ENCODE measurements at places on chromosomes 4 and X.
A peak's percentile ranks its signal among the peaks of the same experiment; 100 is the strongest.

- DNase-seq = no peak
Observed at GRCh38 chr4:76881375-76881774, 16.6 kb downstream of the SOWAHB start.

DNA sequence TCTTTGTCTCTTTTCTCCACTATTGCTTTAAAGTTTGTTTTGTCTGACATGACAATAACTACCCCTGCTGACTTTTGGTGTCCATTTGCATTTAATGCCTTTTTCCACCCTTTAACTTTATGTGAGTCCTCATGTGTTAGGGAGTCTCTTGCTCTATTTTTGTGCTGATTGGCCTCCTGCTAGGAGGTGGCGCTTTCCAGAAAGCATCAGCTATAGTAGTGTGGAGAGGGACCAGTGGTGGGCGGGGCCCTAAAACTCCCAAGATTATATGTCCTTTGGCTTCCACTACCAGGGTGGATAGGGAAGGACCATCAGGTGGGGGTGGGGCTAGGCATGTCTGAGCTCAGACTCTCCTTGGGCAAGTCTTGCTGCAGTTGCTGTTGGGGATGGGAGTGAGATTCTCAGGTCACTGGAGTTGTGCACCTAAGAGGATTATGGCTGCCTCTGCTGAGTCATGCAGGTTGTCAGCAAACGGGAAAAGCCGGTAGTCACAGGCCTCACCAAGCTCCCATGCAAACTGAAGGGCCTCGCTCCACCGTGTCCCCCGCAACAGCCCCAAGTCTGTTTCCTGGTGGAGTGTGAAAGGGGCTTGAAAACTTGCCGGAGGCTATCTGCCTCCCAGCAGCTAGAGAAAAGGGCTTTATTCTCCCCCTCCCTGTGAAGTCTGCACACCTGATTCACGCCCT lies 156.3 kb downstream of the CPEB2 start:
- no peak for DNase-seq

GRCh38 chrX:152450076-152450475 lies 1.0 kb downstream of the GABRA3 start:
- DNase-seq = no peak

DNA sequence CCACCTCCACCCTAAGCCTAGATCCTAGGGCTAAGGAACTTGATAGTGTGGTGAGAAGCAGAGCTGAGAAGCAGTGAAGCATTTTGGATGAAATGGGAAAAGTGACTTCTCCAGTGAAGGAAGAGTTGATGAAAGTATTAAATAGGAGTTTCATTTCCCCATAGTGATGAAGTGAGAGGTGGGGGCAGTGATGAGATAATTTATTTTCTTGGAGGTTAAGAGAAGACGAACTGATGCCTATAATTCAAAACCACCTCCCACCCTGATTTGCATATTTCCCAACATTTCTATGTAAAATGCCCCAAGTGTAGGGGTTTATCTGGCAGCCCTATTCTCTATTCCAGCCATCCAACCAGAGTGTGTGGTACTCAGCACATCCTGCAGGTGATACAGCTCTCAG lies 6.3 kb downstream of the LONRF3 start:
- DNase-seq = no peak

- no peak for DNase-seq
Observed at GRCh38 chr4:51958199-51958968, 61.8 kb downstream of the LRRC66 start.

GRCh38 chr4:156948738-156949137 lies 22.9 kb downstream of the PDGFC start:
- no peak for DNase-seq

GRCh38 chr4:120819805-120820437 lies 102.6 kb downstream of the PRDM5 start:
- no peak for DNase-seq

GRCh38 chr4:53196882-53197771 lies 168.7 kb downstream of the SCFD2 start:
- peak; percentile 85 for DNase-seq

GRCh38 chr4:14668296-14668695 lies 334.0 kb upstream of the CPEB2 start:
- DNase-seq = no peak

DNA sequence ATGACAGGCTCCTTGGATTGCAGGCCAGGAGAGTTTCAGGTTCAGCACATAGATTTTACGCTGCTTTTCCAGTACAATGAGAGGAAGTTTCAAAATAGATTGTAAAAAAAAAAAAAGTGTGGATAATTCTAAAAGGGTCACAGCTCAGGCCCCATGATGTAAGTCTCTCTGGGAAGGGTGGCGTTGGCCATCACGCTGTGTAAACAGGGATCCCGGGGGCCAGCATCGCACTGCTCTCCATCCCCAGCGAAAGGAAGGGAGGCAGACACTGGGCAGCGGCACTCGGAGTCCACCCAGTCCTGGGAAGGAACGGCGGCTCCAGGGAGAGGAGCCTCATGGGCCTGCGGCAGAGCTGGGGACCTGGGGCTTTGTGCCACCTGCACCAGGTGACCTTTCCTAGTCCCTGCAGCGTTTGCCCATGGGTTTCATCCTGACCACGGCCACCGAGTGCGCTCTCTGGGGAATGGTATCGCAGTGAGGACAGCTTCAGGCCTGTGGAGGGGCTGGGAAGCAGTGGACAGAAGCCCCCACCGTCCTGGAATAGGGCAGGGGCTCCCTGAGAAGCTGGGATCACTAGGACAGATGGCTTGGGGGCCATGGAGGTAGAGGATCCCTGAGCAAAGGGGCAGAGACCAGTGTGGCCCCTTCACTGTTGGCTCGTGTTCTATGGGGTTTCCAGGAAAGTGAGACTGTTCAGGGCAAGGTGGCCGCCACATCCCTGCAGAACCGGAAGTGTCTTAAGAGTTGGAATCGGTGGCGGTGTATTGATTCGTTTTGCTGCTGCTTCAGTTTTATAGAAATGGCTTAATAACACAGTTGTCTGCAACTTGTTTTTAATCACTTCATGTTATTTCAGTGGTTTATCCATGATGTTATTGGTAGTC lies 38.9 kb downstream of the RGS12 start:
- DNase-seq = no peak

DNA sequence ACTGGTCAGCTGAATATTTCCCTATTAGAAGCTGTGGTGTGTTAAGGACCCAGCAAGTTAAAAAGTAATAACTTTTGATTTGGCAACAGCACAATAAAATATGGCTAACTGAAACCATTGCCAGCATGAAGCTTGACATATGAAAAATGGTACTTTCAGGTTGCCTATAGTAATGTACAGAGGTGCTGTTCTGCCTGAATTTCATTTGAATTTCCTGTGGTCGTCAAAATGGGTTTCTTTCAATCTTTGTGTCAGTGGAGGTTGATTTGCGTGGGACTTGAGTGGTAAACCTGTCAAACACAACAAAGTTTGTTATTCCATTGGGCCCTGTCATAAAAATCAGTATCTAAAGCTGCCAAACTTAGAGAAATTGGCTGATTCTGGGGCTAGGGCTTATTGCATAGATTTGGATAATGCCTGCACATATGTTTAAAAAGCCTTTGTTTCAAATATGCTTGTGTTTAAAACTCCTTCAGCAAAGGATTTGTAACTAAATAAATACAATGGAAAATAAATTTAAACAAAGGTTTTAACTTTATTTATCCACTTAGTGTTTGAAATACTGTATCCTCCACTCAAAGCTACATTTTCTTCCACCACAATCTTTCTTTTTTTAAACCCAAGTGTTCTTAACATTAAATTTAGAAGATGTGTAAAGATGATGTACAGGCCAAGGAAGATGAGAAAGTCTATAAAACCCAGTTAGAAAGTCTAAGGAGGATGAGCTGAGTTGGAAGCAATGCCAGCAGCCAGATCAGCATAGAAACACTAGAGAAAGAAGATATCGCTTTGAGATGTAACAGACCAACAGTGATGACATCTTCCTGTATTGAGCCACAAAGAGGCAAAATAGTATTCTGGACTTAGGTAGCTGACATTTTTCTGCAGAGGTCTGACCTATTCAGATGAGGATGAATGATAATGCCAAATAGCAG lies 134.8 kb upstream of the GIMD1 start:
- DNase-seq = no peak

GRCh38 chr4:112704991-112705845 lies 68.3 kb downstream of the LARP7 start:
- peak; percentile 10 for DNase-seq

GRCh38 chrX:72203421-72203820 lies 21.9 kb downstream of the PIN4 start:
- no peak for DNase-seq

DNA sequence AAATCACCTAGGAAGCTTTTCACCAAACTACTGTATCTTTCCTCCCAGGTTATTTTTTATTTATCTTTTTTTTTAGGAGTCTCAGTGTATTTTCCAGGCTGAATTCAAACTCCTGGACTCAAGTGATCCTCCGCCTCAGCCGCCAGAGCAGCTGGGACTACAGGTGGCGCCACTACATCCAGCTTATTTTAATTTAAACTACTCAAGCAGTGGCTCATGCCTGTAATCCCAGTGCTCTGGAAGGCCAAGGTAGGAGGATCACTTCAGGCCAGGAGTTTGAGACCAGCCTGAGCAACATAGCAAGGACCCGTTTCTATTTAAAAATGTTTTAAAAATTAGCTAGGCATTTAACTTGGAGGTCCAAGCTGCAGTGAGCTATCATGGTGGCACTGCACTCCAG lies 37.8 kb downstream of the LEF1 start:
- DNase-seq = peak; percentile 13

GRCh38 chrX:96455078-96455477 lies 229.6 kb upstream of the DIAPH2 start:
- DNase-seq = no peak

DNA sequence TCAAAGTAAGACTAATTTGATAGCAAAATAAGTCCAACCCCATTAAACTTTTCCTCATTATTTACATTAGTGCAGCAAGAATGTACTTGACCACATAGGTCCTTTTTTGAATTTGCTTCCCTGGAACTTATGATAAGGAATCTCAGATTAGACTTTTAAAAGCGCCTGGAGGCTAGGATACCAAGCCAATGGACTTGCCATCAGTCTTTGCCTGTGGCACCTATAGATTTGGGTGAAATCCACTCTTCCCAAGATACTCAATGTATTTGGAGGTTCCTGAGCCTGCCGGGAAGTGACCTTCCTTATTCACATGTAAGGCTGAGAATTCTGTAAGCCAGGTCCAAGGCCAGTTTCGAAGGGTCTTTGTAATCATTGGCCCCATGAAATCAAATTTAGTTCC lies 553.6 kb downstream of the ADGRL3 start:
- no peak for DNase-seq

GRCh38 chrX:39759526-39760224 lies 338.1 kb downstream of the BCOR start:
- no peak for DNase-seq

DNA sequence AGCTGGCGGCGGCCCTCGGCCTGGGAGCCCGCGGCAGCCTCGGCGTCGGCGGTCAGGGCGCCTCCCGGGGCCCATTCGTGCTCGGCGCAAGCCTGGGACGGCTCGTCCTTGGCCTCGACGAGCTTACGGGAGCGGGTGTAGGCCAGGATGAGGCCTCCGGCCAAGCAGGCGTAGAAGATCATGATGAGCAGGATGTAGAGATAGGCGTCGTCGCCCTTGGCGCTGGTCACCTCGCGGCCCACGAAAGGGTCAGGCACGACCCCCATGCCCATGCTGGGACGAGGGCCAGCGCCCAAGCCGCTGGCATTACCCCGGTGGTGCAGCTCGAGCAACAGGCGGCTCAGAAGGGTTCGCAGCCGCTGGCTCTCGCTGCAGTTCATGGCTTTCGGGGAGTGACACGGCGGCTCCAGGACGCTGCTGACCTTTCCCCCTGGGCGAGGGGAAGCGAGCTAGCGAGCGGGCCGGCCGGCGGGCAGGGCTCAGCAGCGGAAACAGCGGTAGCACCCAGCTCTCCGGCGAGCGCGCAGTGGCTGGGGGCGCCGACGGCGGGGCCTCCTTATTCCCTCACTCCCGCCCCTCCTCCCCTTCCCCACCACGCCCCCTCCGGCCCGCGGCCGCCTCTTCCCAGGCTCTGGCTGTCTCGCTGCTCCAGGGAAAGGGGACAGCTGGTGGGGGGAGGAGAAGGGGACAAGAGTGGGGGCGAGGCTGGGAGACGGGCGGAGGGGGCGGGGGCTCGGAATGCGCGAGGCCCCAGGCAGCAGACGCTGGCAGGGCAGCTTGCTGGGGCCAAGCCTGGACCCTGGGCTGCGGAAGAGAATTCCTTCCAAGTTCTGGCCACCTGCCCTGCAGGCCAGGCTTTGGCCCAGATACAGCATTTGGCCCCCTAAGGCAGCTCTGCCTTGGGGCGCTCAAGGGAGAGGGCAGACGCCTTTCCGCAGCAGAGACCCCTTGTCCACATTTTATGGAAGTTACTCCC lies at the start of gene KCNE5:
Gene KCNE5 (minus strand): TSS at position 532 of the 976 bp plus-strand sequence. CDS start 152 bp downstream, at position 380.
- no peak for DNase-seq

DNA sequence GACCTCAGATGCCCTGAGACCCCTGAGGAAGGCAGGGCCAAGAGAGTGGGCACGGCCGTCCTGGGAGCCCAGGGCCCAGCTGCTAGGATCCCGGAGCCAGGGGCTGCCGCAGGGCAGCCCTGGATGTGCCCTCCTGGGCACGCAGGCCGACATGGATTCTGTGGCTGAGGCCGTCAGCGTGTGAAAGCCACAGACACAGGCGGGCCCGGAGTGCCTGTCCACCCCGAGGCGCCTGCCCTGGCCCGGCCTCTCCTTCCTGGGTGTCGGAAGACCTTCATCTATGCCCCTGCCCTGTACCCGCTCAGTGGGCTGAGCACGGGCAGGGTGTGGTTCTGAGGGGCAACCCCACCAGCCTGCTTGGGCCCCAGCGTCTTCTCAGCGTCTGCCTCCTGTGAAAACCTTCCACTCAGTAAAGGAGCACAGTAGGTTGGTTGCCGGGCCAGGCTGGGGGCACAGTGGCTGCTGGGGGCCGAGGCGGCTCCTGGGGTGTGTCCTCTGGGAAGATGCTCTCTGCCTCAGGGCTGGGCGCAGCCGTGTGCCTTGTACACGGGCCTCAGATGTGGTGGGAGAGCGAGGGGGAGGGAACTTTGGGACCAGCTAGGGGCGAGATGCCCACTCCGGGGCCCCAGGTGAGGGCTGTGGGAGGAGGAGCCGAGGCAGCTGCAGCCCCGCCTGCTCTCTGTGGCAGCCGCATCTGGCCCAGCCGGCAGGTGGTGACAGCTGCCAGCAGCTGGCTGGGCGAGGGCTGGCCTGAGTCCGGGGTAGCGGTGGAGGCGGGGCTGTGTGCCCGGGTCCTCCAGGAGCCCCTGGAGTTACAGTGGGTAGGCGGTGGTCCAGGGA lies 20.8 kb downstream of the FGFRL1 start:
- no peak for DNase-seq

GRCh38 chrX:68936608-68937007 lies 107.8 kb downstream of the EFNB1 start:
- DNase-seq = no peak

- peak; percentile 28 for DNase-seq
Observed at GRCh38 chrX:1589356-1590130, 1.9 kb upstream of the AKAP17A start.

DNA sequence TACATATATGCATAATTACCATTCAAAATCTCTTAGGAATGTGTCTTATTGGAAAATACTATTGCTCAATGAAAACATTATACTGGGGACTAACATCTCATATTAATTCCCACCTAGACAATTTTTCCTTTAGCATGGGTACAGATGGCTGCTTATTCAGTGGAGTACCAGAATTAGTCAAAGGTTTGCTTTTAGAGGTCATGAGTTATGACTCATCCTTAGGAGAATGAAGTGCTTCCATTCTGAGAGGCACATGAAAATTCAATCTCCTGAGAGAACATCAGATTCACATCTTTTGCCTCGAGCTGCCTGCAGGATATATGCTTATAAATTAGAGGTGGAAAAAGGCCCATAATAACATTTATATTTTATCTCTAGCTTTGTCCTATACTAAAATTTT lies 378.0 kb upstream of the DMD start:
- no peak for DNase-seq

GRCh38 chr4:81085291-81085690 lies 54.8 kb downstream of the BMP3 start:
- DNase-seq = no peak

- DNase-seq = no peak
Observed at GRCh38 chr4:85051526-85051925, 85.0 kb upstream of the WDFY3 start.

Data from hematopoietic multipotent progenitor cell treated with erythropoietin and hydrocortisone succinate and interleukin-3 and kit ligand, for 8 days (in vitro differentiated cells).